ENCODE measurements at places on chromosomes 5 and 9.

GRCh38 chr5:162227075-162227474 lies 159.5 kb downstream of the GABRG2 start:
- DNase-seq, result no peak

- DNase-seq, result no peak
Measured at GRCh38 chr5:164650427-164650826, 1145.0 kb downstream of the MAT2B start.

GRCh38 chr5:161925960-161926359 lies 78.0 kb downstream of the GABRA1 start:
- DNase-seq, result no peak

DNA sequence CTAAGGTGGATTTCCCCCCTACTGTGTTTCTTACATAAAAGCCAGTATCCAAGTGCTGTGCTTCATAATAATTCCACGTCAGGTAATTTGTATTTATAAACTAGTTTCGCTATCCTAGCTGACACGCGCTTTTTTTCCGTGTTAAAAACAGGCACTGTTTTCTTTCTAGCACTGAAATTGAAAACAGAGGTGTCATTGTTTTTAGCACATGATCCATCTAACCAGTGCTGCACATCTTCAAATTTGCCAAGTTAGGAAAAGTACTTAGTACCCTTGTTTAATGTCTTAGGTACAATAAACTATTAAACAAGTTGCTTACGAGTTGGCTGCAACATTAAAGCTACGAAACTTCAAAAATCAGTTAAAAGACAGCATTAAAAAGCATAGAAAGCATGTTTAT lies 49.9 kb downstream of the JMY start:
- no peak for DNase-seq

- DNase-seq, result no peak
Measured at GRCh38 chr5:78829811-78830527, 155.1 kb downstream of the ARSB start.

DNA sequence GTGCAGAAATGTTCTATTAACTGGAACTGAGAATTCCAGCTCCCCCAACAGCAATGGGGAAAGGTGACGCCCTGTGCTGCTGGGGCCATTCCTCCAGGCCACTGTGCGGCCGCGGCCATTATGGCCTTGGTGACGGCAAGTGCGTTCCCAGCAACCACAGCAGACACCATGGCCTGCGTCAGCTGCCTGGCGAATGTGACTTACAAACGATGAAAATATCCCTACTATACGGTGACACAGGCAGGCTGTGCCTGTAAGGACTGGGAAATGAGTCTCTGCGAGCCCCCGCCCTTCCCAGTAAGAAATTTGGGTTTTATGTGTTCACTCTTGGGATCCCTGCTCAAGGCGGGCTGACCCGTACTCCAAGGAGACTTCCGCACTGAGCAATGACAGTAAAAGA lies 20.6 kb downstream of the CLPTM1L start:
- DNase-seq, result no peak

DNA sequence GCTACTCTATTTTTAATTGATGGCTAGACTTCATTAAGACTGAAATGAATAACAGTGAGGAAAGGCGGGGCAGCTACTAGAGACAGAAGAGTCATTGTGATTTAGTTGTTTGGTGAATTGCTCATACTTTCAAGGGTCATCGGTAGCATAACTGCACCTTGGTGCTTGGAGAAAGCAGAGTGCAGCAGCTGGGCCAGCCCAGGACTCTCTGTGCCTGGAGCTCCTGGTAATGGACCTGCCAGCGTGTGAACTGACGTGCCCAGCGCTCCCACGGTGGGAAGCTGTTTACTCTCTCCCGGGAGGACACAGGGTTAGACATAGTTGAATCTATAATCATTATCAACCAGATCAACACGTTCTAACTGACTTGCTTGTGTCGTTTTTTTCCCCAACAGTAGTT lies 42.9 kb downstream of the LURAP1L start:
- no peak for DNase-seq

- DNase-seq, result no peak
Measured at GRCh38 chr9:82781921-82782392, 281.0 kb downstream of the RASEF start.

DNA sequence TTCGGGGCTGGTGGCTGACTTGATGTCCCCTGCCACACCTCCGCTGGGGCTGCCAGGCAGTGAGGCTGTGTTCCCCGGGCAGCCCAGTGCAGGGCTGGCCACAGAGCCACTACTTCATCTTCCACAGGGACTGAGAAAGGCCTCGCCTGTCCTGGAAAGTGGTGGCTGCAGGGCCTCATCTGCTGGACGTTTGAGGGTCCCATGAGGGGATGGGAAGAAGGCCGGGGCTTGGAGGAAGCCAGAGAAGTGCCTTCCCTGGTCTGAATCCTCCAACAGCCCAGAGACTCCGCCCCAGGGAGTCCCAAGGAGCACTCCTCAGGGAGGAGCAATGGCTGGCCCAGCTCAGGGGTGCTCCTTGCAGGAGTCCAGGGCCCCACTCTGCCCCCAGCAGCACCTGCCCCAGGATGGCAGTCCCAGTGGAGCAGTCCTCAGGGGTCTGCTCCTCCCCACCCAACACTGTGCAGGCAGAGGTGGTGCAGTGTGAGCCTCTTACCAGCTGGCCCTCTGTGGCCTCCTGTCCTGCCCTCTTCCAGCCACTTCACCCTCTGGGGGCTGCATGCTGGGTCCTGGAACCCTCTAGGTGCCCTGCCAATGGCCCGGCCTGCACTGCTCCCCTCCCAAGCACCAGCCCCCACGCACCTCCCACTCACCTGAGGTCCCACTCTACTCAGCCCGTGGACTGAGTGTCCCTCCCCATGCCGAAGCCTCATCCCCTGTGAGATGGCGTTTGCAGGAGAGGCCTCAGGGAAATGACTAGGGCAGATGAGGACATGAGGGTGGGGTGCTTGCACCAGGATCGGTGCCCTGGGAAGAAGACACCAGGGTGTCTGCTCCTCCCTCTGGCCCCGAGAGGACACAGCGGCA lies 47.3 kb upstream of the COL5A1 start:
- DNase-seq, result no peak

DNA sequence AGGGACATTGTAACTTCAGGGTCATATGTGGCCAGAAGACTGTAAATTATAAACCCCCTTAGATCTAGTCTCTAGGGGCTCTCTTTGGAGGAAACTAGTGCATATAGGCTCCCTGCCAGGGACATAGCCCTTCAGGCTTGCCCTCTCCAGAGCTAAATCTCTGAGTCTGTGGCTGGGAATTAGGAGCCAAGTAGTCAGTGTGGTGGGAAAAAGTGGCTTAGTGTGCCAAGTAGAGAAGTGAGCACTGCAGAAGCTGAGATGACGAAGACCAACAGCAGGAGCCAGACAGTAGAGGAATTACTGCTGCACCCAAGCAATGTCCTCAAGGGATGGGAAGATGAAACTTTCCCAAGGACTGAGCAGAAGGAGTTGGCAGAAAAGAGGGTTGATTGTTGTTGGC lies 71.2 kb downstream of the CWC27 start:
- DNase-seq, result no peak

DNA sequence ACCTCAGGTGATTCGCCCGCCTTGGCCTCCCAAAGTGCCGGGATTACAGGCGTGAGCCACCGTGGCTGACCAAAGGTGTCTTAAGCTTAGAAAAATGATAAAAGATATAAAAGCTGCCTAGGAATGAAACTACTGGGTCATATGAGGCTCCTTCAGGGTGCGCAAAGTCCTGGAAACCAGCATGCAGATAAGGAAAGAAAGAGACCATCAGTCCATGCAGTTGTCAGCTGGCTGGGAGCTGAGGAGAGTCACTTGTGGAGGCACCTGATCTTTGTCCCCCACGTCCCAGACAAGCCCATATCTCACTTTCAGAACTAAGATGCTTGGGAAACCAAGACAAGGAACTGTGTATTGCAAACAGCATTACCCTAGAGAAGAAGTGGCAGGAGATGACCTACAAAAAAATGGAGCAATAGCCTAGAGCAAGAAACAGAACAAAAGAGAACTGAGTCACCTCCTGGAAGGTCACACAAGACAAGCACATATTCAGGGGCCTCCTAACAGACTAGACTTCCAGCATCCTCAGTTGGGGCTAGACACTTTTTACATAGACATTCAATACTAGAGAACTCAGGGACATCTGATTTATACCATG lies 2.8 kb upstream of the CCDC125 start:
- DNase-seq, result no peak

DNA sequence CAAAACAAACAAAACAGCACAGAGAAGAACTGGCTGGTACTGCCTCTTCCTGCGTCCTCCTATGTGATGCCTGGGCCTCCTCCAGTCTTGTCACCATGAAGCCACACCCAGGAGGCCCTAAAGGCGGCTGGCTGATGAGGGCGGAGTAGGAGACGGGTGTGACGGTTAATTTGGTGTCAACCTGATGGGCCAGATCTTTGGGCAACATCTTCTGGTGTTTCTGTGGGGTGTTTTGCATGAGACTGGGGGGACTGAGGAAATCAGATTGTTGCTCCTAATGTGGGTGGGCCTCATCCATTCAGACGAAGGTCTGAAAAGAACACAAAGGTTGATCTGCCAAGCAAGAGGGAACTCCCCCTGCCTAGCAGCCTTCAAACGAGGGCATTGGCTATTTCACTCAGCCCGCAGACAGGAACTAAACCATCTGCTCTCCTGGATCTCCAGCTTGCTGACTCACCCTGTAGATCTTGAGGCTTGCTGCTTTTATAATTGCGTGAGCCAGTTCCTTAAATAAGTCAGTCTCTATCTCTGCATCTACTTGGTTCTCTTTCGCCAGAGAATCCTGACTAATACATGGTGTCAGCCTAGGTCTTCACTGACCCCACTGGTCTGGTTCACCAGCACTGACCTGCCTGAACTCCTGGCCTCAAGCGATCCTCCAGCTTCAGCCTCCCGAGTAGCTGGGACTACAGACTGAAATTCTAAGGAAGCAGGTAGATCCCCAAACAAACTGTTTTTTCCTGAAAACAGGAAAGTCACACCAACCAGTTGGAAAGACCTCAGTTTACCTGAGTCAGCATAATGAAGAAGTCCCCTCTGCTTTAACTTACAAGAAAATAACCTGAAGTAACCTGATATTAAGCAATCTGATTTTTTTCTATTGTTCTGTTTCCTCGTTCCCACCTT lies 12.8 kb upstream of the ZFP62 start:
- no peak for DNase-seq

- DNase-seq, result no peak
Measured at GRCh38 chr5:82100303-82101077, 128.7 kb downstream of the ATG10 start.

- no peak for DNase-seq
Measured at GRCh38 chr5:76069061-76069735, 14.0 kb upstream of the SV2C start.

GRCh38 chr5:29143266-29143665 lies 2050.2 kb upstream of the CDH6 start:
- DNase-seq, result no peak

DNA sequence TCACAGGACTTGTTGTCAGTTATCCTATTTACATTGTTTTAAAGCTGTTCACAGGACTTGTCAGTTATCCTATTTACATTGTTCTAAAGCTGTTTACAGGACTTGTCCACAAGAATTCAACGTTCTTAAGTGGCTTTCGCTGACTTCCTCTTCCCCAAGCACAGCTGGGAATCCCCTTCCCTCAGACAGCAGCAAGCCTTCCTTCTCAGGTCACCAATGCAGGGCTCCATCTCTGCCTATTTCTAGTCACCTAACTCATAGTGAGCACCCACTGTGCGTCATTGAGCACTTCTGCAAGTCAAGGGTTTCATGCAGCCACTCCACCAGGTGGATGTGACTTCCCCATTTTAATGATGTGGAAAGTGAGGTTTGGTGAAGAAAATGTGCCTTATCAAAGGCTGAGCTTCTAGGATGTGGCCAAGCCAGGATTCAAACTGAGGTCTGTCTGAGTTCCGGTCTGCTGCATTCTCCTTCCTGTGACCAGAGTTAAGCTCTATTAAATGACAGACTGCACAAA lies 109.8 kb upstream of the ZNF462 start:
- DNase-seq, result no peak

GRCh38 chr9:96554326-96554725 lies 65.3 kb downstream of the CDC14B start:
- no peak for DNase-seq

GRCh38 chr5:97067296-97067850 lies 75.0 kb downstream of the LIX1 start:
- DNase-seq, result no peak

DNA sequence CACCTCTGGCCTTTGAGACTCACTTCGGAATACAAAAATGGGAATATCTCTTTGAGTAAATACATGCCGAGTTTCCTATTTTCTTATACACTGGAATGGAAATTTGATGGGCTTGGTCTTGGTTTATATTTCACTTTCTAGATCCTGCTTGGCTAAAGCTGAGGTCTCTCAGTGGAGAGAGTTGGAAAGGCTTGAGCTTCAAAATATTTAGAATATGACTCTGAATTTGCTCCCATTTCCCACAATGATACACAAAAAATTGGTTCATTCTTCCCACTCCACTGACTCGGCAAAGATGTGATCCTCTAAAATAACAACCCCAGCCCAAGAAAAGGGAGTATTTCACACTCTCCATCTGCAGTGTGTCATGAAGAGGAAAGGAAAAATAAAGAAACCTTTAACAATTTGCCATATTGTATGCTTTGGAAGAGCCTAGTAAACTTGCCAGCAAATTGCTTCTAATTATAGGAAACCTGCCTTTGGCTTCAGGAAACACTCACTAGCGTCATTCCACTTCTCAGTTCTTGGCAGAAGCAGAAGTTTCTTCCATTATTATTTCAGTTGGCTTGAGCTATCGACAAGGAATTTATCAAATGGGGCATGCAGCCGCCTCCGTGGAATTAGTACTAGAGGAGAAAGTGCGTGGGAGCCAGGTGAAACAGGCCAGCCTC lies 302.9 kb downstream of the NSG2 start:
- DNase-seq, result no peak

- no peak for DNase-seq
Measured at GRCh38 chr5:176384991-176385390, 3.4 kb downstream of the NOP16 start.

- no peak for DNase-seq
Measured at GRCh38 chr9:1962122-1962521, 53.0 kb upstream of the SMARCA2 start.

GRCh38 chr5:40441733-40442132 lies 238.0 kb upstream of the PTGER4 start:
- no peak for DNase-seq

DNA sequence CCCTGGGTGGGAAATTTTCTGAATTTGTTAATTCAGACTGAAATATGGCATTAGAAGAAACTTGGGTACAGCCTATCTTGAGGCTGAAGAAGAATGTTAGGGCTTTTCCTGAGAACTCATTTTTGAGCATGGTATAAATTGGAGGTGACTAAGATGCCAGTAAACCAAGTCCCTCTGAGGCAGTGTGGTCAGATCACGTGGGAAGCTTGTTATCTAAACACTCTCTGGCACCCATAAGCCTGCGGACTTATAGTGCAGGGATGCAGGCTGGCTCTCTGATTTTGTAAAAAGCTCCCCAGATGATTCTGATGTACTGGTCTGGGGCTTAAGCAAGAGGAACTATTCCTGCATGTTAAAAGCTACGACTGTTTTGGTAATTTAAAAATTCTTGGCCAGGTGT lies 34.3 kb downstream of the MTMR12 start:
- no peak for DNase-seq

- no peak for DNase-seq
Measured at GRCh38 chr5:169085212-169085611, 215.7 kb downstream of the SLIT3 start.

All from stimulated activated CD8-positive, alpha-beta memory T cell treated with anti-CD3 and anti-CD28 coated beads, Interleukin-2, amount 100 ng/mL, for 1 hour (primary cell).